ENCODE measurements at places on chromosomes 7 and 10.

DNA sequence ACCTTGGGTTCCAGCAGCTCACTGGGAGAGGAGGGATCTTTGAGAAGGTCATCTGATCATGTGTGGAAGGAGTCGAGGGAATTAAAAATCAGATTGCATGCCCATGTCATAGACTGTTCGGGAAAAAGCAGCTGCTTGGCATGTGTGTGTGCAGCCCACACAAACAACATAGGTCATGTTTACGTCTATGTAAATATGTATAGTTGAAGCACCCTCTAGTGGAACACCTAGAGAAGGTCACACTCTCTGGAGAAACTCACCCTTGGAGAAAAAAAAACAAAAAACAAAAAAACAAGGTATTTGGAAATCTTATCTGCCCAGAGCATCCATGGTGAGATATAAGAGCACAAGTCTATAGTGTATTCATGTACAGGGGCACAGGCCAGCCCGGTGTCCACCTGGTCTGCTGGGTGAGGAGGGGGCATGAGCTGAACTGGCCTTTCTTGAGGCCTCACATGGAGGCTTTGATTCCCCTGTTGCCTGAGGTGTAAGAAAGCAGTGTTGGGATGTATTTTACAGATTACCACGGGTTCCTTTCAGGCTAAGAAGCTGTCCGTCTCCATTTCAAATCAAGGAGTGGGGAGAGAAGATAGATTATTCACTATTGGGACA, 98.0 kb downstream of the NPY start:
- peak; percentile 40 for DNase-seq

DNA sequence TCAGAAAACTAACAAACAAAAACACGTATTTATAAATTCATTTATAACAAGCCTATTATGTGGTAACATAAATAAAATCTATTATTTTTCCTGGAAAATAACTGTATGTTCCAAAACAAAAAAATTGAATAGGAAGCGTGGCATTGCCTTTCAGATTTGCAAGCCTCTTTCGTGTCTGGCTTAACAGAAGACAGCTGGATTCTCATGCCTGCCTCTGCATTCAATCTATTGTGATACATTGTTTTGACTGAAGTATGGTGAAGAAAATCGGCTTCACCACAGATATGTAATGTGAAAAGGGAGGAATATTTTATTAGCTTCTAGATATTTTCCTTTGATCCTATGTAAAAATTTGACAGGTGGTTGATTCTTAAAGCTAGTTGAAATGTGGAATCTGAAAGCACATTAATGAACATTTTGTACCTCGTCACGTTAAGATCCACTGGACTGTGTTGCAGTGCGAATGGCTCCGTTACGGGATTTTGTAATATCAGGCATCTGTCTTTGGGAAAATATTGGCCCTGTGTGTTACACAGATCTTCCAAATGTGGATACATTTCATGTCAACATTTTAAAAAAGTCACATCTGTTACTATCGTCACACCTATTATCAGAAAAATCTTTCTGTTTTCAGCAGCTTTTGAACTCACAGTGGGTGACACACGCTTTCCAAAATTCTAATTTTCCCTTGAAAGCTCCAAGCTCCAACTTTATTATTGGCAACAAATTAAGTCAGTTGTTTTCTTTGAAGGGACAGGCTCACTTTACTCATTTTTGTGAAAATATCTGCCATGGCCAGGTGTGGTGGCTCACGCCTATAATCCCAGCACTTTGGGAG, 26.2 kb downstream of the PALD1 start:
- no peak for DNase-seq

DNA sequence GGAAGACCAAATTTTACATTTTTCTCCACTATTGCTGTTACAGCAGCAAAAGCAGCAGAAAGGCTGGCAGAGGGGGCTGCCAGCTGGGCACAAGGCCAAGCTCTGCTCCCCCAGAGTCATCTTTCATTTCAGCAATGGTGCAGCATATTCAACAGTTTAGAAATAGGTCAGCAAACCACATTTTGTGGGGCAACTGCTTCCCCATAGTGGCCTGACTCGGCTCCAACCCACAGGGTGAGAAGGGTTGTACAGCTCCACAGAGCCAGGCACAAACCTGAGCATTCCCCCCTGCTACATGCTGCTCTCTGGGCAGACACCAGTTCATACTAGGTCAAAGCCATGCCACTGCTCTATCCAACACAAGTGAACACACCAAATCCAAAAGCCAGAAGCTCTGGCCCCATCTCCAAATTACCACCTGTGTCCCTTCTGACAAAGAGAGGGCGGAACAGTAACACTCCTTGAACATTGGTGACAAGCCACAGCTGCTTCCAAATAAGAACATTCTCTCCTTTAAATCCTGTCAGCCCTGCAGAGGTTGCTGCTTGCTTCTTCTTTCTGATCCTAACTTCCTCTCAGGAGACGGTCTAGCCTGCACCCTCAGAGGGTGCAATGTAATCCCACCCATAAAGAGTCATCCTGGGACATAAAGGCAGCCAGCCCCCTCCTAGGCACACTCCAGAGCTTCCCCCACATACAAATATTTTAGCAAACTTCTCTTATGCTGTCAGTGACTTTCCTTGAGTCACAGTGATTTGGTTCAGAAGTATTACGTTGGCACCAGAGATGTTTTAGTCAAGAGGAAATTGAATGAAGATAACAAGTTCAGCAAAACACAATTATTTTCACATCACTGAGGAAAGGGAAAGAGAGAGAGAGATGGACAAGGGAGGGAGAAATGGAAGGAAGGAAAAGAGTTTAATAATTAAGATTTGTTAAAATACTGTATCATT, 39.0 kb upstream of the SLIT1 start:
- no peak for DNase-seq

GRCh38 chr7:90726623-90727022, 130.5 kb downstream of the CDK14 start:
- no peak for DNase-seq

DNA sequence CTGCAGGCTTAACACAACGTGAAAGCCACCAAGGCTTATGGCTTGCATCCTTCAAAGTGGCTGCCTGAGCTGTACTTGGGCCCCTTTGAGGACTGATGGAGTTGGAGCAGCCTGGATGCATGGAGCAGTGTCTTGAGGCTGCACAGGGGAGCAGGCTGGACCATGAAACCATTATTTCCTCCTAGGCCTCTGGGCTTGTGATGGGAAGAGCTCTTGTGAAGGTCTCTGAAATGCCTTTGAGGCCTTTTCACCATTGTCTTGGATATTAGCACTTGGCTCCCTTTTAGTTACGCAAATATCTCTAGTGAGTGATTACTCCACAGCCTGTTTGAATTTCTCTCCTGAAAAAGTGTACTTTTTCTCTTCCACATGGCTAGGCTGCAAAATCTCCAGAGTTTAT, 201.2 kb upstream of the NPY start:
- no peak for DNase-seq

All from MCF 10A (cell line).